ENCODE measurements at places on chromosomes 2 and 18.

- no peak for DNase-seq
Observed at GRCh38 chr2:121866789-121867188, 111.3 kb downstream of the TSN start.

DNA sequence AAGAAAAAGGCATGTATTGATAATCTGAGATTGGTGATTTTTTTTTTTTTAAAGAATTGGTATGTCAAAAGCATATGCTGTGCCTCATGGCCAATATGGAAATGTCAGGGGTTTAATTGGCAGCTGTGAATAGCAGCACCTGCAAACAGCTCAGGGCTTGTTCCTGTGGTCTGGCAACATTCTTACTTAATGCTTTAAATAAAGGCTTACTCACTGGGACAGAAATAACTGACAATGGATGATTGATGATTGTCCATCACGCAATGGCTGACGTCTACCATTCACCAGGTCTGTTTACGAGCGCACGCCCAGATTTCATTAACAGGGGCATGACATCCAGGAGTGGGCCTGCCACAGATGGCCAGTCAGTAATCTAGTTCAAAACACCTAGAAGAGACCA is 66.7 kb downstream of the ETAA1 start:
- DNase-seq: peak; percentile 92

DNA sequence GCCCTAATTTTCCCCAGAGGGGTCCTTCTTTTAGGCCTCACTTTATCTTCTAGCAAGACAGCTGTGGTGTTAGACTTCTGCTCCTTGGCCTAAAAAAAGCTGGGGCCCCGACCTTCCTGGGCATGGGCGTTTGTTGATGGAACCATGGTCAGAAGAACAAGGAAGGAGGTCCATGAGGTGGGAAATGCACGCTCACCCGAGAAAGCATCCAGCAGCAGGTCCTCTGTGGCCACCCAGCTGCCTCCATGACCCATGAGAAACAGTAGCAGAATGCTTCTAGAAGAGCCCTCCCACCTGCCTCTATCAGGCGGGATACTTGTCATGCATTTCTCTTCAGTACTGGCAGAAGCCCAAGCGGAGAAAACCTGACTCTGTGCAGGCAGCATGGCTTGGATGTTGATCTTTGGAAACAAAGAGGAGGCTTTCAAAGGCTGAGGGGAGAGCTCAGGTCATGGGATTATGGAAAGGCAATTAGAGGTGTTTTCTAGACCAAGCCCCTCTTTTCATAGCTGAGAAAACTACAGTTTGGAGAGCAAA is 249.1 kb downstream of the FAM210A start:
- no peak for DNase-seq

DNA sequence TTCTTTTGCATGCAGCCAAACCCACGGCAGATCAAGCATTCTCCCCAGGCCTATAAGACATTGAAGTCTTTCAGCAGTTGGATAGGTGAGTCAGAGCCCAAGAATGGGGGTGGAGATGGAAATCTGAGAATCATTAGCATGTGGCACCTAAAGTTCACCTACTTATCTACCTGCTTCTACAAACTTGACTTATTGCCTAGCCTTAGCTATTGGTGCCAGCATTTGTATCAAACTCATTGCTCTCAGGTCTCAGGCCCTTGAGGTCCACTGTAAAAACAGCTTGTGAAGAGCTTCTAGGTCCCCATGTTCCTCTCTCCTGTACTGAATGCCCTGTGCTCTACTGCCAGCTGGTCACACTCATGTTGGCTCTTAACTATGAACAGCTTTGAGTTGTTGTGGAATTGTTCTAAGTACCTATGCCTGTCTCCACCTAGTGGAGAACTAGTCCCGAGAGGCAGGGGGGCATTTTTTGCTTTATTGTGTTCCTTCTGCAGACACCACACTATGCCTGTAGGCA is 278.4 kb upstream of the SPRED2 start:
- DNase-seq: no peak

- DNase-seq: no peak
Observed at GRCh38 chr2:147844697-147845410, at the start of gene ACVR2A. Gene ACVR2A (plus strand): TSS chr2:147845029. CDS start chr2:147845153, 124 bp downstream.

DNA sequence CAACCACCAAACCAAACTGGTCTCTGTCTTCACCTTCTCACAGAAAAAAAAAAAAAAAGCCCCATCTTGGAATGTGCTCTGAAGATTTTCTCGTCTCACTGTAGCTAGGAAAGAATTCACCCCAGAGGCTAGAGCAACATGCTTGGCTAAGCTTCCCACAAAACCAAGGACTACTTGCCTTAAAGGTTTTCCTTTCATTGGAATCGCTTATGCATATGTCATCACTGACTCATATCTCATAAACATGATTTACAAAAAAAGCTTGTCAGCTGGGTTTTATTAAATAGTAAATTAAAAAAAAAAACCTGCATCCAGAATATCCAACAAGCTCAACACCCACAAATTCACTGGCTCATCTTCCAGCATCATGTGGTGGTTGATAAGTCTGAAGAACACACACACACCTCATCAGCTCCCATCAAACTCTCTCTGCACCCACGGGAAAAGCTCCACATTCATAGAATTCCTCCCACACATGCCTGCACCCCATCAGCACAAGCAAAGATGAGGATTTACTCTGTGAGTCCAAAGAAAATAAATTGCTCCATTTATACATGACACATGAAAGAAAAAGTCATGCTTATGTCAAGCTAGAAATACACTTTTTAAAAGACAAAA is 182.0 kb upstream of the TRIB2 start:
- no peak for DNase-seq

- DNase-seq: no peak
Observed at GRCh38 chr2:88658881-88659537, 31.7 kb upstream of the EIF2AK3 start.
